ENCODE measurements at places on chromosomes 3 and 15.
A peak's percentile ranks its signal among the peaks of the same experiment; 100 is the strongest.

DNA sequence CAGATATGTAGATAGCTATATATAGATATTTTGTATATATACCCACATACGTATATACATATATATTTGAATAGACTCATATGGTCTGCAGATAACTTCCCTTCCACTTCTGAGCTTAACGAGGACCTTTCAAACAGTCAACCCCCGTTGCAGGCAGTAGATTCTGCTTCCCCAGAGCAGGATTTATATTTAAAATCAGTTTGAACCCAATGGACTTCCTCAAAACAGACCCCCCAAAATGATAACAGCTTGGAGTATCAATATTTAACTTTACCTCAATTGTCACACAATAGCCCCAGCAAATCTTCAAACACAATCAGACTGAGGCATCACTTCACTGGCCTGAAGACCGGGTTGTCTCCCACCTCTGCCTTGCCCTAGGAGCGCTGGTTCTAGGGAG, 218.3 kb downstream of the MEIS2 start:
- DNase-seq, result no peak

- DNase-seq, result no peak
These were observed 16.4 kb upstream of the BNC1 start for GRCh38 chr15:83300826-83301225.

- DNase-seq, result no peak
These were observed 220.1 kb downstream of the FEZF2 start for GRCh38 chr3:62153231-62153630.

DNA sequence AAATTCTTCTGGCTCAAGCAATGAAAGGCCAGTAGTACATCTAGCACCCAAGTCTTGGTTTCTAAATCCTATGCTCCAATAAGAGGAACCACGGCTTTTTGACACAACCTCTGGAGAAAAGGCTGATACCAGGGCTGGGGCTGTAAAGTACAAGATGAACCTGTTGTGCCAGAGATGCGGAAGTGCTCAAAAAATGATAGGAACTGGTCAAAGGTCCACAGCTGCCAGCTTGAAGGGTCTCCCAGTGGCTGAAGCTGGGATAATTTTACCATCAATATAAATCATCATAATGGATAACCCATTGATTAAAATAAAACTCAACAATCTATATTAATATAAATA, 558 bp upstream of the NCEH1 start:
- DNase-seq, result no peak

DNA sequence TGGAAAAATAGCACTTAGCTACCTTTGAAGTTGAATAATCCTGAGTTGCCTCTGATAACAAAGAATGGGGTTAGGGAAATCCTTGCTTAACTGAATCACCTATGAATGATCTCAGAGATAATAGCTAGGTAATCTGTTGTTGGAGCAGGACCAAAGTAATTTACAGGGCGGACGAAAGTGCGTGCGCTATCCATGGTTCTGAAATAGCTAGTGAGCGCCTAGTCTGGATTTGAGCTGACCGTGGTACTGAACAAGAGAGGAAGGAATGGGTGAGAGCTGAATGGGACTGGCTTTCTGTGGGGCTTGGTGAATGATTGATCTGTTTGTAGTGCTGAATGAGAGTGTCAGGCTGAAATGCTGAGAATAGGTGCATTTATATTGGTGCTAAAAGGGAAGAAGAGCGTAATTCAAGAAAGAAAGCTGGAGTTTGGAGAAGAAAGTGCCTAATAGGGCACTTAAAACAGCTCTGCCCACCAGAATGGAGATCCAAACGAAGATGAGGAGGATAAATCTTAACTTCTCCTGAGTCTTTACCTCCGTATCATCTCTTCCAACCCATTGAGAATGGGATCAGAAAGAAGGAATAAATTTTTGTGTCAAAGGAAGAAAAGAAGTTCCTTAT, 10.1 kb downstream of the SCN10A start:
- no peak for DNase-seq

- DNase-seq, result no peak
These were observed 154.0 kb upstream of the THBS1 start for GRCh38 chr15:39426552-39427532.

- no peak for DNase-seq
These were observed 319.2 kb downstream of the FGF12 start for GRCh38 chr3:192408007-192408646.

GRCh38 chr3:48700731-48701405, 15.2 kb upstream of the NCKIPSD start:
- DNase-seq, result no peak

DNA sequence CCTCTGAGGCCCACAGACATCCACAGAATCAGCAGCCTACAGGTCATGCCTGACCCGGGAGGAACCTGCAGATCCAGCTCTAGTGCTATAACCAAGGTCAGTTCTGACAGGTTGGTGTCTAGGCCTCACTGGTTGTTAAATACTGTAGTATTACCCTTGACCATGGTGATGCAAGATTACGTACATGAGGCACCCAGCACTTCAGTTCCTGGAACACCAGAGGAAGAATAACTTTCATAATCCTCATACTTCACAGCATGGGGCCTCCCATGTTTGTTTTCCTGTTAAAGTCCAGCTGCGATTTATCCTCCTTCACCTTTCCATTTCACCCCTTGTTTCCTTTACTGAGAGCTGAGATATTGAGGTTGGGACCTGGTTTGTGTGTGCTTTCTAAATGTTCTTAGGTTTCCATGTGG, 34.4 kb upstream of the GLCE start:
- DNase-seq, result no peak

GRCh38 chr3:169861871-169862270, 7.9 kb downstream of the LRRC31 start:
- no peak for DNase-seq

- DNase-seq, result no peak
These were observed 728.6 kb downstream of the GRM7 start for GRCh38 chr3:7589526-7589925.

GRCh38 chr15:80844011-80844732, 65.0 kb downstream of the CEMIP start:
- DNase-seq, result no peak

DNA sequence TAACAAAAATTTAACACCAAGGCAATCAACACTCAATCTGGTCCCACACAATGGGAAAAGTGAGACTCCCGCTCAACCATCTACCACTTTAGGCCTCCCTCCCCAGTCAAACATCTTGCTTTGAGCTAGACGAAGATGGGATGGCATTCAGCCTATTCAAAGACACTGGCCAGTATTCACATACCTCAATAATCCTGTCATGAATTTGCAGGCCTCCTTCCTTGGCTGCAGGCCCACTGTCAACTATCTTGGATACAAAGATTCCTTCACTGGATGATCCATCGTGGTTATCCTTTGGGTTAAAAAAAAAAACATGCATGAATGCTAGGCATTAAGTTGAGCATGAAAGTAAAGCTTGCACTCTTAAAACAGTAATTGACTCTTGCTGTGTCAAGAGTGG, 22.6 kb downstream of the PDZRN3 start:
- DNase-seq, result no peak

DNA sequence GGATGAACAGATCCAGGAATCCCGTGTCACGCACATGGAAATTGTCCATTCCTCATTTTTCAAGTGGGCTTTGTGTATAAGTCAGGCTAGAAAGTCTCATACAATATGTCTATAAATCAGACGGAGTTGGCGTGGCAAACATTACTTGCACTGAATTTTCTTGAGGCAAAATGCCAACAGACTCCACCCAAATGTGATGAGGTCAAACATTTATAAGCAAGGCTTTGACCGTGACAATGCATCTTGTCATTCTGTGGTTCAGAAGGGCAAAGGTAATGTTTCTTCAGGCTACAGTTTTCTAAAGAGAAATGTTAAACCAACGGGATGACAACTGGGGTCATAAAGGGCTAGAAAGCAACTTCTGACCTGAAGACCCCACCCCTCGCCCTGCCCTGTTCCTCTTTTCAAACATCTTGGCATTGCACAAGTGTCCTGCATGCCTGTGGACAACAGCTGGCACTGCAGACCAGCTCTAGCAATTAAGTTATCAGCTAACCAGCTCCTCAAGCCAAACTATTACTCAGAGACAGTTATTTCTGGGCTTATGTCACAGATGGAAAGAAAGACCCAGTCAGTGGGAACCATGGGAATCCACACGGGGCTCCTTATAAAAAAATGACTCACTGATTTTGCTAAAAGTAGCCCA, 36.5 kb upstream of the SPTBN5 start:
- no peak for DNase-seq

DNA sequence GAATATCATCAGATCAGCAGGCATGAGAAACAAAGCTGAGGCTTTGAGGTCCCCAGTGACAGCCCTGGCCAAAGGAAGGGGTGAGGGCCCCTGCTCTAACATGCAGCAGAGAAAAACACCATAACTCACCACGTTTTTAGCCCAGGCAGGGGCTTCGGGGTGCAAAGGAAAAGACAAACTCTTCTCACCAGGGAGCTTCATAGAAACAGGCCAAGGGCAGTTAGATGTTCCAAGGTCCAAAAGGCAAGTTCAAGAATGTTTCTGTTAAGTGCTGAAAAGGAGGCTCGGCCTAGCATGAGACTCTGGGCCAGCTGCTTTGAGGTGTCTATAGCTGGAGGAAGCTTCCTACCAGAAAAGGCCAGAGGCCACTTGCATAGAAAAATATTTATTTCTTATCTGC, 608.4 kb upstream of the CFAP20DC start:
- DNase-seq, result no peak

DNA sequence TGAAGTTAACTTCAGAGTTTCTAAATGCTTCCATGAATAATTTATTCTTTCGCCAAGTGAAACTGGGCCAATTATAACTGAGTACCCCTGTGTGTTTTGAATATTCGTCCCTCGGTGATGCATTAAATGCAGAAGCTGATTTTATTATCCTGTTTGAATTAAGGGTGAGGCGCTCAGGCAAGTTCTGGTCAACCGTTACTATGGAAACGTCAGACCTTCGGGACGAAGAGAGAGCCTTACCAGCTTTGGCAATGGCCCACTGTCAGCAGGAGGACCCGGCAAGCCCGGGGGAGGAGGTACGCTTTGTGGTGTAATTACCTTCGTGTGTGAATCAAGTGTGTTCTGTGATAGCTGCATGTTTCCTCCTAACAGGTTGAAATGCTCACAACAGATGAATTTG, 239.8 kb downstream of the ITPR1 start:
- no peak for DNase-seq

GRCh38 chr3:33426068-33426467, 14.1 kb downstream of the UBP1 start:
- DNase-seq, result peak; percentile 30

- DNase-seq, result peak; percentile 3
These were observed 34.3 kb downstream of the CCR3 start for GRCh38 chr3:46276497-46277099.

DNA sequence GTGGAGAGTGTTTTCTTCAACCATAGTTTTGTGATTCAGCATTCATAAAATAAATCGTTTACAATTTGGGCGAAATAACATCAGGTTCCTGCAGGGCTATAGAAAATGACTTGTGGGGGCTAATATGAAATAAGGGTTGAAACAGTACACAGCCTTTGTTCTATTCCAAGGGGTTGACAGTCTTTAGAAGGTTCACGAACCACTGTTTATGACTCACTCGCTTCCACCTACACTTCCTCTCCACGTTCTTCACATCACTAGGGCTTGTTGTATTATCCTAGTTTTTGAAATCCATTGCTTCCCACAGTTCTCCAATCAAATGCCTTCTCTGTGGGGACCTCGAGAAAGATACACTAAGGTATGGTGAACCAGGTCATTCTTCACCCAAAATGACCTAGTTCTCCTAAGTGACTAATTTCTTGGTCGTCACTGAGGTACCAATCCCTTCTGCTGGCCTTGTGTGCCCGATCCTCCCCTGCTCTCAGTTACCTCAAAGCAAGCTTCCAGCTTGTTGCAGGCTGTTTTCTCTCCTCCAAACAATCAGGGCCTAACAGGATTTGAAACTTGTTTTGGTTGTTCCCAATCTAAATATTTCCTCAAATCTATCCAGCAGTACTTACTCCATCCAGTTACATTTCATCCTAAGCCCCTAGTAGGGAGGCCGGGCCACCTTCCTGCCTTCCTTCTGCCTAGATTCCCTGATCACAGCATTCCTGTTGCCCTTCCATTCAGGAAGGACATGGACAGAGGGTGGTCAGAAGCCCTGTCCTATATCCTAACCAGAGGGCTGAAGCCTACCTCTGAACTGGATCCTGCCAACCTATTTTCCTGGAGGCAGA, 23.1 kb upstream of the TBL1XR1 start:
- no peak for DNase-seq
